Activated CD4-positive, alpha-beta T cell treated with anti-CD3 and anti-CD28 coated beads, Interleukin-2, Interleukin-6, amounts not matched to agents 100 ng/mL and 50 ng/mL, durations not matched to agents 16 hours and 8 hours (primary cell): ENCODE measurements at places on chromosomes 11 and 22.

- DNase-seq: no peak
Observed at GRCh38 chr11:93972790-93973189, 48.4 kb upstream of the HEPHL1 start.

DNA sequence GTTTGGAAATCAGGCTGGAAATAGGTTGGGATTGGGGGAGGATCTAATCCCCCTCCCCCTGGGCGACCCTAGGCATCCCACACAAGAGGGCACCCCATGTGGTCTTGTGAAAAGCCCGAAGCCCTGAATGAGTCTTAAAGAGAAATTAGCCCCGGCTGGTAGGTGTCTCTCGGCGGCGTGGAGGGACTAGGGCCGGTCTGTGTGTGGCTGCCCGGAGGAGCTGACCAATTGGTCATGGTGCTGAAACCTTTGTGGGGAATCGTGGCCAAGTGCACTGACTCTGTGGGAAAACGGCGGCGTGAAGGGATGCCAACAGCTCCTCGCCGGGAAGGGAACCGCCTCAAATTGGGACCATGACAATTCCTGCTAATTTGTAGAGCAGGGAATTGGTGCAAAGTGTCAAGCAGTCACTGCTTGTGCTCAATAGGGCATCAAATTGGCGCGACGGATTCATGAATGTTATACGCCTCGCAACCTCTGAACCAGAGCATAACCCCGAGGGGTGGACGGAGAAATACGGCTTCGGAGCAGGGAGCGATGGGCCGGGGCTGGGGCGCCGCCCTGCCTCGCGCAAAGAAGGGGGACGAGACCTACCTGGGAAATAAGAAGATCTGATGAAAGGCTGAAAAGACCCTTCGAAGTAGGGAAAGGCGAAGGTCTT lies 1.5 kb downstream of the DBX1 start:
- no peak for DNase-seq

GRCh38 chr11:41519696-41520095 lies 60.2 kb upstream of the LRRC4C start:
- no peak for DNase-seq

DNA sequence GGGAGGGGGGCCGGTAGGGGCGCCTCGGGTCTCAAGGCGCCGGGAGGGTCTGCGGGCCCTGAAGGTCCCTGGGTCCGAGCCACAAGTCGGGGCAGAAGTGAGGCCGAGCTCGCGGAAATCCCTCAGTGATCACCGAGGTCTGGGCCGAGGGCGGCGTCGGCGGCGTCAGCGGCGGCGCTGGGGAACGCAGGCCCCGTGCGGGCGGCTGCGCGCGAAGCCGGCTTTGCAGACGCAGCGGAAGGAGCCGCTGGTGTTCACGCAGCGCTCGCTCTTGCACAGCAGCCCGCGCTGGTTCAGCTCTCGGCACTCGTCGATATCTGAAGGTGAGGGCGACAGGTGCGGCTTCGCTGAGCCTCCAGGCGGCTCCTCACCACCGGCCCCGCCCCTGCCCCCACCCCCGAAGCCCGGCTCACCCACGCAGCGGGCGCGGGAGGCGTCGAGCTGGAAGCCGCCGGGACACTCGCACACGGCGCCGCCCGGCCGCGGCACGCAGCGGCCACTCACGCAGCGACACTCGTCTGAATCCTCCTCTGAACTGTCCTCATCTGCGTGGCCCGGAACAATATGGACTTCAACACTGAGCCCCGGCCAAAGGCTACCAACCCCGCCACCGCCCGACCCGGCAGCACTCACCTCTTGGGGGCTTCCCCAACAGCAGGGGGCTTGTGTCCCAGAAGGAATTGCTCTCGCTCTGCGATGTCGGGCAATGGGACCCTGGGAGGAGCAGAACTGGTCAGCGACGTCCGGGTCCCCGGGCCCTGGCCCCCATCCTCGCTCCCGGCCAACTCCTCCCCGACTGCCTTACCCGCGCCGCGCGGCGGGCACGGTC lies 14.2 kb downstream of the SCYL1 start:
- DNase-seq: no peak

- no peak for DNase-seq
Observed at GRCh38 chr11:120832481-120833238, 191.2 kb upstream of the TBCEL start.
